ENCODE measurements at places on chromosomes 5 and 9. TPM values are rescaled to one million over a fixed set of nuclear protein-coding genes. Genes with fewer than 3 reads are reported as not detected.

GRCh38 chr5:151628112-151628823 is 37.1 kb upstream of the FAT2 start:
- no peak for DNase-seq

DNA sequence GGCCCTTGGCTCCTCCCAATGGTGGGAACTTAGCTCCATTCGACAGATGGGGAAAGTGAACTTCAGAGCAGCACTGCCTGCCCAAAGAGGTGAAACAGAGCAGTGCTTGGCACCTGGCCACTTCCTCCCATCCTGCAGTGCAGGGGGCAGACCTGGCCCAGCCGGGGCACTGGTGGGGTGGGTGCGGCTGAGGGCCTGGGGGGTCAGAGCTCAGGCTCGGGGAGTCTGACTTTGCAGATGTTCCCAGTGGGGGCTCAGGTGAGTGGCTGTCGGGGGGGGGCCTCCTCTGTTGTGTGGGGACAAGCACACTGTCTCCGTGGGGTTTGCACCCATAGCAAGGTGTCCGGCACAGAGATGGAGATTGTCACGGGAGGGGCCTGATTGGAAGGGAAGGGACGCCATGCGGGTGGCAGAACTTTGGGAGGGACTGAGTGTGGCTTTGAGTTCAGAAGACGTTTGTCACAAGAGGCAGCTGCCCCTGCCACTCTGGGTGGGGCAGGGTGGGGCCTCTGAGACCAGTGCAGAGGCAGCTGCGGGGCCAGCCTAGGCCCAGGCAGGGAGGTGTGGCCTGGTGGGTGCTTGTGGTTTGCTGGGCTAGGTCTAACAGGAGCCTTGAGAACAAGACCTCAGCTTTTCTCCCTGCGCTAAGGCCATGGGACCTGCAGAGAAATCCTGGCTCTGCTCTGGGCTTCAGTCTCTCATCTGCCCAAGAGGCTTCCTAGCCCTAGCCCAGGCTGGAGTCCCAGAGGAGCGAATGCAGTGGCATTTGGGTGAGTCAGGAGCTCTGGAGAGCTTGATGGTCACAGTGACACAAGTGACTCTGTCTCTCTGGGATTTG is 2.5 kb downstream of the MYMK start:
- DNase-seq, result no peak

BTF3 gene
- 632 TPM for total RNA-seq

DNA sequence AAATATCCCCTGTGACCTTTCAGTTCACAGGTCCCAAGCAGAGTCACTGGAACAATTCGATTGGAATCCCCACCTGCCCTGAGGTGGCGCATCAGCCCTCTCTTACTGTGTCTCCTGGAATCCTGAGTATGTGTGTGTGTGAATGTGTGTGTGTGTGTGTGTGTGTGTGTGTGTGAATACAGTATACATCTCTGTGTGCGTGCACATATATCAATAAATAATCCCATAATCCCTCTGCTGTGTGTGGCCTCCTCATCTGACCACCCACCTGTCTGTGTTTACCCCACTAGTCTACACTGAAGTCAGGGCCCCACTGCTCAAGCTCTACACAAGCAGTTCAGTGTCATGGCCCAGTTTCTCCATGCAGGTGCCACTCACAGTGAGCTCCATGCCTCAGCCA is 187.4 kb downstream of the ERCC6L2 start:
- no peak for DNase-seq

ZFP37 gene
- total RNA-seq, result 1.6 TPM

Measured in endothelial cell of umbilical vein (primary cell).